H54 (cell line): ENCODE measurements at places on chromosomes 6 and 20.

GRCh38 chr6:166307082-166308032 is 835 bp downstream of the PRR18 start:
- DNase-seq, result no peak

GRCh38 chr6:6583836-6584235 is 4.7 kb upstream of the LY86 start:
- no peak for DNase-seq

- DNase-seq, result no peak
These were observed 17.1 kb upstream of the IGF2R start for GRCh38 chr6:159951772-159952171.

DNA sequence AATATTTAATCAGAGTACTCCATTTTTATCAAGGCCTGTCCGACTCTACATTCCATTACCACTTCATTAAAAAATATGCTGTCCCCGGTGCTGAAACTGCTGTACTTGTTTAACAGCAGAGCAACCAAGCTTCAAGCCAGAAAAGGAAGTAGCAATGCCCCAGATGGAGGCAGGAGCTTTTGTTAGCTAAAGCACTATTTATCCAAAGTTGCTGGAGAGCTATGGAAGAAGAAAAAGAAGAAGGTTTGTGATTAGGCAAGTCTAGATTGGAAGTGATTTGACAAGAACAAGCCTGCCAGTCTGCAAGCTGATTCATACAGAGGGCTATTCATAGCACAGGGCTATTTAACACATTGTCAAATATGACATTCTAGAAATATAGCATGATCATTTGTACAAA is 160.9 kb upstream of the SPTLC3 start:
- DNase-seq, result no peak

DNA sequence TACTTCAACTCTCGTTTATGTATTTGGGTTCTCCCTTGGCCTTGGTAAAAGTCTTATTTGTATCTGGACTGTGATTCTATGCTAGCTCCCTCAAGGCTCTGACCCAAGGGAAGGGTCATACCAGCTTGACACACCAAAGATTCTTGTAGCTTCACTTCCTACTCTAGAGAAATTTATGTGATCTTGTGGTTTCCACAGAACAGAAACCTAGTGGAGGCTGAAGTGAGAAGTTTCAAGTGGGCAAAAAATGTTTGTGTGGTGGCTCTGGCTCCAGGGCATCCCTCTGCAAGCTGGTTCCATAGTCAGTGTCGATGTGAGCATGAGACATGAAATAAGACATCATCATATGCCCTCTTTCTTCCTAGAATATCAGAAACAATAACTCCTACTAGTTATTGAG is 48.1 kb upstream of the TNFRSF21 start:
- DNase-seq, result no peak

DNA sequence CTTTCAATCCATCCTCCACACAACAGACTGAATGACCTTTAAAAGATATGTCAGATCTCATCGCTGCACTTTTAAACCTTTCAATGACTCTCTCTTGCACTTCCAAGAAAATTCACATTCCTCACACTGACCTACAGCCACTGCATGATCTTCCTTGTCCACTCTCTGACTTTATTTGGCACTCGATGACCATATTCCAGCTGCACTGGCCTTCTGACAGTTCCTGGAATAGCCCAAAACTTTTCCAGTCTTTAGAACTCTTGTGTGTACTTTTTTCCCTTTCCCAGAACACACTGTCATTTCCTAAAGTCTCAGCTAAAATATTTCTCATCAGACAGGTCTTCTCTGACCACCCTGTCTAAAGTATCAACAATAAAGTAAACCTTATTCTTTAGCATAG is 174.6 kb downstream of the ADGRG6 start:
- DNase-seq, result no peak

- no peak for DNase-seq
These were observed 3.5 kb downstream of the CTNNBL1 start for GRCh38 chr20:37697314-37697713.

DNA sequence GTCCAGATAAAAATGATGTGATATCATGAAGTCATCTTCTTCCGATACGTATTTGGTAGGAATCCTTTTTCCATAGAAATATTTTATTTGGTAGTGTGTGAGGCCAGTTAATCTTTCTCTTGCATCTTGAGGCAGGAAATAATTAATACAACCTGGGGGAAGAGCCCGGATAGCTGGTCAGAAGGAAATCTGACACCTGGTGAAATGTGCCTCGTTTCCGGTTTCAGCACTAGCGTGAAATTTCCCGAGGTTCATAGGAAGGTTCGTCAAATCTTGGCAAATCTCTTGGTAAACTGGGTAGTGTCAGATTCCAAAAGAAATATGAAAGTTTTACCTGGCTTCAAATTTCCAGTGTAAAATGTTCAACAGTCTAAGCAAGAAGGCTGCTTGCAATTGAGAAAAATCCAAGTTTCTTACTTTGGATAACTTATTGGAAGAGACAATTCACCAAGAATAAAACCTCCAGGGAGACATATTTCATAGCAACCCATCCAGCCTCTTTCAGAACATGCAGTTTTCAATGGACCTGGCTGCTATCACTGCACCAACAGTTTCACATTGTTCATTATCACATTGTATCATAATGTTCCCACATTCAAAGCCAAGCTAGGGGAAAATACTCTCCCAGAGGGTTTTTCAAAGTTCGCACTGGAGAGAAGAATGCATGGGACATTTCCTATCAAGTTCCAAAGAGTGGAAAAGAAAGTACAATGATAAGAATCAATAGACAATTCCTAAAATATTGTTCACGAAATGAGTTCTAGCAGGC is 454.5 kb upstream of the CITED2 start:
- DNase-seq, result no peak

- no peak for DNase-seq
These were observed 175.6 kb downstream of the SYNE1 start for GRCh38 chr6:152461556-152461955.

- DNase-seq, result no peak
These were observed 66.3 kb upstream of the BMP5 start for GRCh38 chr6:55941702-55942101.

DNA sequence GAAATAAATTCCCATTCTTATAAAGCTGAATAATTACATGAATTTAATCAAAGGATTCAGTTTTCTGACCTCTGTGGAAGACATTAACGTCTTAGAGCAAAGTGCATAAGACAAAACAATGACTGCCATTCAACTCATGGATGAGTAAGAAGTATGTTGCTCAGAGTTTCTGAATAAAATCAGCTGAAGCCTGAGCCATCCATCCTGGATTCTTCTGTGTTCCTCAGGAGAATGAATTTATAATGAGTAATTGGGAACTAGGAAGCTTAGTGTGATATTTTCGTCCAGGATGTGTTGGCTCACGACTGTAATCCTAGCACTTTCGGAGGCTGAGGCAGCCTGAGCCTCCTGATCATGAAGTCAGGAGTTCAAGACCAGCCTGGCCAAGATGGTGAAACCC is 62.8 kb downstream of the PERP start:
- peak; percentile 23 for DNase-seq

DNA sequence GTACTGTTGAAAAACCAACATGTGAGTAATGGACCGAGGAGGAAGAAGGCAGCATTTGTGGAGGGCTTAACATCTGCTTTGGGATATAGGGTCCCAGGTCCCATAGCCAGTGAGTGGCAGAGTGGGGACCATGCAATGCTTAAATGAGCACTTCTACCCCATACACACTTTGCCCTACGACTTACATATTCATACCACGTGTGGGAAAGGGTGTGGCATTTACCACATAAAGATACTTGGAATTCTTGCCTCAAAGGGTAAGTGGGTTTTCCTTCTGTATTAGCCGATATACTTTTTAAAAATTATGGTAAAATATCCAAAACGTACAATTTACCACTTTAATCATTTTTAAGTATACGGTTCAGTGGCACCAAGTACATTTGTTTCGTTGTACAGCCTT is 199.3 kb downstream of the BACH2 start:
- DNase-seq, result no peak

DNA sequence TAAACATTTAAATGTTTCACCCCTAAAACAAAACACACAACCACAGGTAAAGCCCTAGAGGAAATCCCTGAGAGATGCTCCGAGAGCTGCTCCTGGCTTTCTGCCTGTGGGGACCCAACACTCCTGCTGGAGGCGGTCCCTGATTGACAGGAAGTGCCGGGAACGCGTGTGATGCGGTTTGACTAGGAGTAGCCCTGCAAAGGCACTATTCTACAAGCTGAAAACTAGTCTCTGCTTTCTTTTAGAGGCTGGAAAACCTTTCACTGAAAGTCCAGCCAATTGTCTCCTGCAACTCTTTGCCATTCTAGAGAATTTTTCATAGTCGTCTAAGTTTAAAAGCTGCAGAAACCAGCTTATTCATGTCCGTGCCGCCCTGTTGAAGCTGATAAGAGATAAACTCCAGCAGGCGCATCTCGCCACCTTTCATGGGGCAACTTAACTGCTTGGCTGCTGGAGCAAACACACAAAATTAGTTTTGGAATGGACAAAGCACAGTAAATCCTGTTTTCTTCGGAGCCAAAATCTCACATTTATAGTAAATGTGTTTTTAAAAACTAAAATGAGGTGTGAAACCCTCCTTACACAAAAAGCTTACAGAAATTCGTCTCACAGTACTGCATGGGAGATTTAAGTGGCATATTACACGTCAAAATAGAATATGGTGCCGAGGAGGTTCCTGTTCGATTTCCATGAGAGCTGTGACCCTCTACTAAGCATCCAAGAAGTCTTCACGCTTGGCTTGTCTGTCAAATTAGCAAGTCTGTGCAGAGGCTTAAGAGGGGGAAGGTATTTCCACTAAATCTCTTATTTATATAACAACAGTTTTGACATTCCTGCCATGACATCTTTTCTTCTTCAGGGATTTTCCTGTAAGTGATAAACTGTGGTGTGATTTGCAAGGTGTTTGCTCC is 46.9 kb downstream of the DACT2 start:
- no peak for DNase-seq

DNA sequence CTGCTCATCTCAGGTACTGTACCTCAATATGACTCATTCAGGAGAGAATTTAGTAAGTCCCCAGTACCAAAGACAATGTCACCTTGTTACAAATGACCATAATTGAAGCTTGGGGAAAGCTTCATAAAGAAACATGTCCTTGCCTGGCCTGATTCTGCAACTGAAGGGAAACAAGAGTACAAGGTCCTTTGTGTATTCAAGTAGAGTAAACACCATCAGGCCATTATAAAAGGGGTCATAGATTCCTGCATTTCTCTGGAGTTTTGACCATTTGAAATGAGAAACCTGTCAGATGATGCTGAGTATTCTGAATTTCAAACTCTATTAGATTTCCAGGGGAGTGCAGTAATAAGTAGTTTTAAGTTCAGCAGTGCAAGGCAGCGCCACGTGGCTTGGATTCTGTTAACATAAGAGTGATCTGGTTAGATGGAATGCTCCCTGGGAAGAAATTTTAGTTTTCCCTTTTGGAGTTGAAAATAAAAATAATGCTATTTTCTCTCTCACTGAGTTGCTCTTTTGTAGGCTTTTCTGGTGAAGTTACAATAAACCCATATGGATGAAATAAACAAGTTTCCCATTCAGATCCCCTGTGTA is 1054.3 kb downstream of the EPHA7 start:
- no peak for DNase-seq

DNA sequence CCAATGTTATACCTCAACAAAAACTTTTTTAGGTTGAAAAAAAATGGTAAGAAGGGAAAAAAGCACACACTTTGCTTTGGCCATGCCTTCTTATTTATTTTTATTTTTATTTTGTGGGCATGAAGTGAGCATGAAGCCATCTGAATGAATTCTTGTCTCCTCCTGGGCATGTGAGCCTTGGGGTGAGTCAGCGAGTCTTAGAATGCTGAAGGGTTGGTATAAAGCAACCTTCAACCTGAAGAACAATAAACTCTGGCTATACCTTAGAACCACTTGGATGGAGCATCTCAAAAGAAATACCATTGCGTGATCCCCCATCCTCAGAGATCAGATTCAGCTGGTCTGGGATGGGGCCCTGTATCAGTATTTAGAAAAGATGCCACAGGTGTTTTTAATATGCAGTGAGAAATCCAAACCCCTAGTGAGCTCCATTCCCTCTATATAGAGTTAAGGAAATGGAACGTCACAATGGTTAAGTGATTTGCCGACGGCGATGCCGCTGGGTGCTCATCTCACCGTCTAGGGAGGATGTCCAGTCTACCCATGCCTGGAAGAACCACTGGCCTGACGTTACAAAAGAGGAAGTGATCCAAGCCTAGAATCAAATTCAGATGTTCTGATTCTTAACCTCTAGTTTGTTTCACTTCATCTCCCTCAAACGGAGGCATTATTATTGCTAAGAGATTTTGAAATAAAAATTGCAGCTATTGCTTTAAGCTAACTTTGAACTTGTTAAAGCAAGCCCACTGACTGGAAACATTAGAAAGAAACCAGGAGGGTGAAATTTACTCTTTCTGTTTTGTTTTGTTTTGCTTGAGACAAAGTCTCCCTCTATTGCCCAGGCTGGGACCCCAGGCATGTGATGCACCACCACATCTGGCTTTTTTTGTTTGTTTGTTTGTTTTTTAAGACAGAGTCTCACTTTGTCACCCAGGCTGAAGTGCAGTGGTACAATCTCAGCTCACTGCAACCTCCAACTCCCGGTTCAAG is 67.1 kb downstream of the EDN1 start:
- no peak for DNase-seq

DNA sequence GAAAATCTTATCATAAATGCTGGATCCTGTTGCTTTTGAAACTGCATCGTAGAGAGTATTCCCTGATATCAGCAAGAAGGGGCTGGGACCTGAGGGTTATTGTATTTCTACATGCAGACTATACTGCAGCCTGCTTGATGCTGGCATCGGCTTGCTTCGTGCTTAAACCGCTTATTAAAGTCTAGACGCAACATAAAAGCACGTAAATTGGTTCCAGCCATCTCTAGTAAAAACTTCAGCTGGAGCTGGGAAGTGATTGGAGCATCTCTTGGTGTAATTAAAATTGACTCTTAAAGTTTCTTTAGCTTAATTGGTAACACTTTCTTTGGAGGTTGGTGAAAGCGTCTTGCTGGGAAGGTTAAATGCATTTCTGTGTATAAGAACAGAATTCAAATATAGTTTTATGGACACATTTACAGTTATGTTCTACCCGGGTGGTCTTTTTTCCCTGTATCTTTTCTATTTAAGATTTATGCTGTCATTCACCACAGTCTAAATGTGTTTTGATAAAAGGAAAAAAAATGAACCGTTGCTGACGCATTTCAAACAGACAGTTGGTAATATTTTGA is 139.0 kb upstream of the JAG1 start:
- DNase-seq, result no peak

- DNase-seq, result no peak
These were observed 50.8 kb upstream of the SGK1 start for GRCh38 chr6:134368670-134369069.

DNA sequence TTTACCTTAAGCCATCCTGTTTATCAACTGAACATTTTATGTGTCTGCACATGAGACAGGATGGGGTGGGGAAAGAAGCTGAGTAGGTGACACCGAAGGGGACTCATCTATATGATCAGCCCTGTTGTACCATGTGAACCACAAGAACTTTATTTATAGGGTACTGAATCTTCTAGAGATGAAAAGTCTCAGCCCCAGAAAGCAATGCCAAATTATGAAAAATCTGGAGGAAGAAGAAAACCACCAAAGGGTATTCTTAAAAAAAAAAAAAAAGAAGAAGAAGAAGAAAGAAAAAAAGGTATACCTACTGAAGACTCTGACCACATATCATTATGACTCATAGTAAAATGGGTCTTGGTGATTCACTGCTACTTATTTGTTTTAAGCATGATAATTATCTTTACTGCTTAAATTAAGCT is 39.8 kb upstream of the HBS1L start:
- no peak for DNase-seq

GRCh38 chr20:44997171-44997570 is 30.9 kb downstream of the STK4 start:
- DNase-seq, result no peak

GRCh38 chr6:43714311-43715055 is 26.9 kb upstream of the MRPS18A start:
- DNase-seq, result no peak

GRCh38 chr20:38073307-38074071 is 39.9 kb downstream of the RPRD1B start:
- DNase-seq, result peak; percentile 69
